ENCODE measurements at places on chromosomes 1 and 21. TPM values are rescaled to one million over a fixed set of nuclear protein-coding genes. Genes with fewer than 3 reads are reported as not detected.

The PGLYRP3 gene
- total RNA-seq, result not detected

The INAVA gene
- 46.3 TPM for total RNA-seq

The OR2G6 gene
- total RNA-seq, result not detected

The ST6GALNAC5 gene
- total RNA-seq, result not detected

The KCNN3 gene
- total RNA-seq, result not detected

The FAM72D gene
- total RNA-seq, result 6.9 TPM

The DIRAS3 gene
- 1.5 TPM for total RNA-seq

The LCE2A gene
- total RNA-seq, result not detected

The PEX19 gene
- 23.0 TPM for total RNA-seq

The GLMN gene
- total RNA-seq, result 8.7 TPM

The NMNAT2 gene
- total RNA-seq, result 0.71 TPM

The OR10J5 gene
- total RNA-seq, result not detected
